ENCODE measurements at places on chromosomes 3 and 15. TPM values are rescaled to one million over a fixed set of nuclear protein-coding genes. Genes with fewer than 3 reads are reported as not detected.

GRCh38 chr3:141710888-141711616 is 27.0 kb upstream of the RNF7 start:
- no peaks in the 10 kb centered on the region for H3K27me3 ChIP-seq
- H3K27ac ChIP-seq: no peak overlapping the region
- no peaks in the 10 kb centered on the region for H3K36me3 ChIP-seq
- no peak for DNase-seq
- H3K4me3 ChIP-seq: no peak overlapping the region
- H3K4me1 ChIP-seq: no peaks in the 10 kb centered on the region

GRCh38 chr3:187975561-187976364 is 178.2 kb upstream of the LPP start:
- no peak overlapping the region for H3K4me3 ChIP-seq
- H3K27me3 ChIP-seq: no peaks in the 10 kb centered on the region
- H3K27ac ChIP-seq: no peak overlapping the region
- no peaks in the 10 kb centered on the region for H3K4me1 ChIP-seq
- no peak for DNase-seq

CELF6 gene
- 0.05 TPM for total RNA-seq

GRCh38 chr15:57792724-57793449 is 86.4 kb downstream of the POLR2M start:
- peaks cover 8% of the 10 kb centered on the region for H3K4me1 ChIP-seq
- DNase-seq: no peak
- no peak overlapping the region for H3K4me3 ChIP-seq
- no peaks in the 10 kb centered on the region for H3K27me3 ChIP-seq
- no peak overlapping the region for H3K27ac ChIP-seq
- no peaks in the 10 kb centered on the region for H3K36me3 ChIP-seq

DNA sequence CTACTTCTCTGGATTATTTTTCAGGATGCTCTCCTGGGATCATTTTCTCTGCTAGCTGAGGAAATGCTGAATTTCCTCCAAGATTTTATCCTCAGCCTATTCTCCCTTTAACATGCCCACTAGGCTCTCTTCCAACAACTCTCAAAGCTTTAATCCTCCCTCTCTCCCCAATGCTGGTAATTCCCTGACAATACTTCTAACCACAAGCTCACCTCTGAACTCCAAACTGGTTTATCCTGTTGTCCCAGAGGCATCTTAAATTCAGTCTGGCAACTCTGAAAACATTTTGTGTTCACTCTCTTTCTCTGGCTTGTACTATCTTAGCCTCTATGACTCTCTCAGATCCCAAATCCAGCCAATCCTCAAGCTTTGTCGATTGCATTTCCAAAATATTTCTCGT is 490.3 kb downstream of the MECOM start:
- no peaks in the 10 kb centered on the region for H3K36me3 ChIP-seq
- H3K27ac ChIP-seq: no peak overlapping the region
- H3K27me3 ChIP-seq: no peaks in the 10 kb centered on the region
- no peak overlapping the region for H3K4me3 ChIP-seq
- H3K4me1 ChIP-seq: no peaks in the 10 kb centered on the region
- no peak for DNase-seq

FES gene
- total RNA-seq: 0.25 TPM

DNA sequence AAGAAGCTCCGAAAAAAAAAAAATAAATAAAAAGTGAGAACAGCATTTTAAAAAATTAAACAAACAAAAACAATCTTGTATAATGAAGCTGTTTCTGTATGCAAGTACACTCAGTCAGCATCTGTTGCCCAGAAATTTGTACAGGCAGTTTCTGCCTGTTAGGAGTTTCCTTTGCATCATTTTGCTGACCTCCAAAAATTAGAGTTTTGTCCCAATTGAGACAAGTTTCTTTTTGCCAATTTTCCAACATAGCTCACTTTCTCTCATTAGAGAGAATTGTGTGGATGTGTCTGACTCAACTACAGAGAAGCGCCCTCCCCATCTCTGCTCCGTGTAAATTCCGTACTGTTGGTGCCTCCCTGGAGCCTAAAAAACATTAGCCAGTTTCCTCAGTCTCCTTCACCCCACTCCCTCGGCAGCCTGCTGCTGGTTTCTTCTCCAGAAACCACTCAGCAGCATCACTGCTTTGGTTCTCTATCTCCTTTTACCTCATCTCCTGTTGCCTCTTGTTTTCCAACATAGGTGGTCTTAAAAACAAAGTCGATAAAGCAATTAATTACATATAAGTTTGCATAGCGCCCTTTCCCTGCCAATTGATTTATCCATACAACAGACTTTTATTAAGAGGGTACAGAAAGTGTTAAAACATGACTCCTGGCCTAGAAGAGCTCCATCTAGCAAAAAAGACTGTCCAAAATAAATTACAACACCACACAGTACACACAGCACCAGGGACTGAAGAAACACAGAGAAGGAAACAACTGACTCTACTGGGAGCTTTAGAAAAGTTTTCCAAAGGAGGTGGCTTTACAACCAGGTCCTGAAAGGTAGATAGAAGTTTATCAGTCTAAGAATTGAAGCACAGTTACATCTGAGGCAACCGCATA is 286.7 kb downstream of the SHOX2 start:
- DNase-seq: no peak
- H3K27ac ChIP-seq: no peak overlapping the region
- no peak overlapping the region for H3K4me3 ChIP-seq
- no peaks in the 10 kb centered on the region for H3K4me1 ChIP-seq
- no peaks in the 10 kb centered on the region for H3K36me3 ChIP-seq

DNA sequence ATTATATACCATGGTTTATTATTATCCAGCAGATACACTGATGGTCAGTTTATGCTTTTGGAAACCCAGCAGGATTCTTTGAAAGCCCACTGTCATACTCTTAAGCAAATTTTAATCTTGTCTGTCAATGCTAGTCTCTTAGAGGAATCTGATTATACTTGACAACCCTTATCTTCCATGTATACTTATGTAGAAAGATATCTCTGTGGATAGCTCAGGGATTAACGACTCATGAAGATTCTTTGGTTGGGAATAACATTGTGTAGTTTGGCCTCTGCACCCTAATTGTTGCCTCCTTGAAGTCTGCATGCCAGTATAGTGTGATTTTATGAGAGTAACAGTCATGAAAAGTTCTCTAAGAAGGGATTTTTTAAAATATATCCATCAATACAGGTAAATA is 33.0 kb downstream of the FILIP1L start:
- H3K27me3 ChIP-seq: no peaks in the 10 kb centered on the region
- no peaks in the 10 kb centered on the region for H3K36me3 ChIP-seq
- H3K27ac ChIP-seq: no peak overlapping the region
- DNase-seq: no peak
- peaks cover 3% of the 10 kb centered on the region for H3K4me1 ChIP-seq
- no peak overlapping the region for H3K4me3 ChIP-seq

- peaks cover 25% of the 10 kb centered on the region for H3K4me1 ChIP-seq
- no peak for DNase-seq
- no peaks in the 10 kb centered on the region for H3K36me3 ChIP-seq
- no peak overlapping the region for H3K4me3 ChIP-seq
- no peaks in the 10 kb centered on the region for H3K27me3 ChIP-seq
Observed at GRCh38 chr3:12655701-12656100, 8.2 kb downstream of the RAF1 start.

- DNase-seq: no peak
- H3K27ac ChIP-seq: no peak overlapping the region
- no peaks in the 10 kb centered on the region for H3K27me3 ChIP-seq
- H3K36me3 ChIP-seq: no peaks in the 10 kb centered on the region
- no peak overlapping the region for H3K4me3 ChIP-seq
Observed at GRCh38 chr15:66276546-66276945, 16.8 kb upstream of the DIS3L start.

GRCh38 chr3:3177861-3178497 is 1.5 kb downstream of the CRBN start:
- no peak overlapping the region for H3K4me3 ChIP-seq
- peaks cover 8% of the 10 kb centered on the region for H3K36me3 ChIP-seq
- H3K27ac ChIP-seq: no peak overlapping the region

DNA sequence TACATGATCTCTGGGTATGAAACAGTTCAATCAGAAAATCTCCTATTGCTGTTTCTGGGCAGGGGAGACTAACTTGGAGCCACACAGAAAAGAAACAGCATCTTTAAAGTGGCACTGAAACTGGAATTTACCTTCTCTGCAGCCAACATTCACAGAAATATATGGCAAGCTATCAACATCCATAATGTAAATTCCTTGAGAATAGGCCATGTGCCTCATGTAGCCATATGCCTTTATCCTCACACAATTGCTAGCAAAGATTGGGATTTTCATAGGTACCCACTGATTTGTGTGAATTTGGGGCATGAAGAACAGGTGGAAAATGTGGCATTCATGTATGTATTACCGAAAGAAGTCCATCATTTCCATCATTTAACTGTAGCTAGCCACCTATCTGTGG is 386.3 kb upstream of the TMCO5A start:
- no peaks in the 10 kb centered on the region for H3K27me3 ChIP-seq
- H3K4me1 ChIP-seq: no peaks in the 10 kb centered on the region
- H3K27ac ChIP-seq: no peak overlapping the region
- DNase-seq: no peak
- H3K36me3 ChIP-seq: no peaks in the 10 kb centered on the region

Measured in SJCRH30 (cell line).